AG20443 (cell line): ENCODE measurements at places on chromosomes 6 and 20.
A peak's percentile ranks its signal among the peaks of the same experiment; 100 is the strongest.

DNA sequence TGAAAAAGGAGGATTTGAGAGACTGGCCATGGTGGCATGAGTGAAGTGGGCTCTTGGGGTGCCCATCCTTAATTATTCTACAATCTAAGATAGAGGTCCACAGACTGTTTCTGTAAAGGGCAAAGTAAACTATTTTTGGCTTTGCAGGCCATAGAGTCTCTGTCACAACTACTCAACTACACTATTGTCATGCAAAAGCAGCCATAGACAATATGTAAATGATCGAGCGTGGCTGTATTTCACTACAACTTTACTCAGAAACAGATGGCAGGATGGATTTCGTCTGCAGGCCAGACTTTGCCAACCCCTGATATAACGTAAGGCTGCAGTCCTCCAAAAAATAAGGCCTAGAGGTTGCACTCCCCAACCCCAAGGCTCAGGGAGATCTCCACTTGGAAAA lies 58.2 kb upstream of the NAA20 start:
- no peak for DNase-seq

GRCh38 chr6:39210450-39210849 lies 18.8 kb downstream of the KCNK5 start:
- DNase-seq: no peak

DNA sequence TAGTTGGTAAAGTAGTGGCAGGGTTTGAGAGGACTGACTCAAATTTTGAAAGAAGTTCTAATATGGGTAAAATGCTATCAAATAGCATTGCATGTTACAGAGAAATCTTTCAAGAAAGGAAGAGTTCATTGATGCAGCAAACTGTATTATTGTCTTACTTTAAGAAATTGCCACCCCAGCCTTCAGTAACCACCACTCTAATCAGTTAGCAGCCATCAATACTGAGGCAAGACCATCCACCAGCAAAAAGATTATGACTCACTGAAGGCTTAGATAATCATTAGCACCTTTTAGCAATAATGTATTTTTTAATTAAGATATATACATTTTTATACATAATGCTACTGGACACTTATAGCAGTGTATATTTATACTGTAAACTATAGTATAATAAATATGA lies 138.9 kb downstream of the CDK19 start:
- DNase-seq: no peak

- no peak for DNase-seq
These were observed 26.9 kb downstream of the ANKEF1 start for GRCh38 chr20:10061641-10062040.

- peak; percentile 21 for DNase-seq
These were observed 72.8 kb downstream of the RTN4IP1 start for GRCh38 chr6:106556368-106556960.

DNA sequence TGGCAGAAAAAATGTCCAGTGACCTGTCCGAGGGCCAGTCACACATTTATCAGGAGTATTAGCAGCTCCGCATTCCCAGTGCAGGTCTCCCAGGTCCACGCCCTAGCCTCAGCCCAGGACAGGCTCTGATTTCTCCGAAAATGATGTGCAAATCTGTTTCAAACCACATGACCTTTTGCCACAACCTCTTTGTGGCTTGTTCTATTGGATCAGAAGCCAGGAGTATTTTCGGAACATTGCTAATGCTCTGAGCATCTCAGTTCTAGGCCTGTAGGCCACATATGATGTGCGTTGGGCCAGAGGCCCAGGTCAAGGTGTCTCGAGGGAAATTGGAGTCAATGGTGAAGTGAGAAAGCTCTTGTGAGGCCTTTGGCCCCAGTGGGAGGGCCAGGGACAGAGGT lies 40.4 kb downstream of the SNX5 start:
- no peak for DNase-seq

DNA sequence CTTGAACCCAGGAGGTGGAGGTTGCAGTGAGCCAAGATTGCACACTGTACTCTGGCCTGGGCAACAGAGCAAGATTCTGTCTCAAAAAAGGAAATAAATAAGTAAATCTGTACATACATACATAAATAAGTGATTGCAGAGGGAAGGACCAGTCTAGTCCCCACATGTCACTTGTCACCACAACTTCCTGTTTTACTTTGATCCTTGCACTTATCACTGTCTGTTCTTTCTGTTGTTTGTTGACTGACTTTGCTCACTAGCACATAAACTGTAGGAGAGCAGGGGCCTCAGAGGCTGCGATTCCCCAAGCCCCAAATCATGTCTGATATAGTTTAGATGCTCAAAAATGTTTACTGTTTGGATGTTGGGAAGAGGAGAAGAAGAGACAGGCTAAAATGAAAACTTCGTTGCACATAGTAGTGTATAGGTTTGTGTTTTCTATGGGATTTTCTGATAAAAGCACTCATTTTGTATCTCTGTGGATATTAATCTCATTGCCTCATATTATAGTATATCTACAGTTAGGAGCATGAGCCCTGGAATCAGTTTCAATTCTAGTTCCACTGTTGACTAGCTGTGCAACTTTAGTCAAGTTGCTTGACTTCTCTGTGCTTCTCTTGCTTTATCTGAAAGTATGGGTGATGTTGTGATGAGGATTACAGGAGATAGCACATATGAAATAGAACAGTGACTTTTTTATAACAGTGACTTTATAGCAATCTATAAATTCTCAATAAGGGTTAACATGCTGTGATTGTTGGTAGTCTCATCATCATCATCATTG lies 165.0 kb downstream of the TBC1D7 start:
- DNase-seq: no peak

- no peak for DNase-seq
These were observed 8.9 kb upstream of the FITM2 start for GRCh38 chr20:44319839-44320422.

GRCh38 chr6:159969204-159969912 lies 476 bp downstream of the IGF2R start:
- DNase-seq: peak; percentile 52

- DNase-seq: no peak
These were observed 23.8 kb downstream of the FKBP5 start for GRCh38 chr6:35664945-35665344.

GRCh38 chr6:41728073-41728936 lies 7.1 kb downstream of the TFEB start:
- no peak for DNase-seq

DNA sequence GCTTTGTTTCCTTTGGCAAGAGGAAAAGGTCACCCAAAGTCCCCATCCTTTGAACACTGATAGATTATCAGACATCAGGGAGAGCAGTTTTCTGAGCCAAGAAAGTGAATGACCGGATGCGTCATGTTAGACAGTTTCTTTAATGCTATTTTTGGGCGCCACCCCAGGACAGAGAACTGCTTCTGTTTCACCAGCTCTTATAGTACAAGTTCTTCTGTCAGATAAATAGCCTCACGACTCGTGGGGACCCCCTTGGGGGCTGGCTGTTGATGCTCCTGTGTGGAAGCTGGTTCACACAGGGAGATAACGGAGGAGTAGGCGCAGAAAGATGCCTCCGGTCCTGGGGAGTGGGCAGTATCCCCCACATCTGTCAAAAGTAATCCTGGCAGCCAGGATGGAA lies 54.6 kb downstream of the NPEPL1 start:
- DNase-seq: peak; percentile 4

- DNase-seq: no peak
These were observed 9.5 kb upstream of the DNAJC5 start for GRCh38 chr20:63885264-63886053.

DNA sequence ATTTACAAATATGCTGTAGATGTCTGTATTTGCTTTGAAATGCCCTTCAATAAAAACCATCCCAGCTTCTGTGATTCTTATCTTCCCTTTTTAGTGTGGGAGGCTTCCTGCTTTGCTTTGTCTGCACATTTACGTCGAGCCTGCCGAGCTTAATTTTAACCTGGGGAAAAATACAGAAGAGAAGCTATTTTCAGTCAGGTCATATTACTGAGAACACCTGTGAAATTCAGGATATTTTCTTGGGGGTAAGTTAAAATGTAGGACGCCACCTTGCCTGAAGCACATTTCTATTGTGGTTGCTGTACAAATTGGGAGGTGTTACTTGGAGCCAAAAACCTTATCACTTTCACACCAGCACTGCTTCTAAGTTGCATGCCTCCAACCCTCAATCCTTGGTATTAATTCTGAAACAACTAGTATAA lies 43.6 kb upstream of the FUCA2 start:
- no peak for DNase-seq

DNA sequence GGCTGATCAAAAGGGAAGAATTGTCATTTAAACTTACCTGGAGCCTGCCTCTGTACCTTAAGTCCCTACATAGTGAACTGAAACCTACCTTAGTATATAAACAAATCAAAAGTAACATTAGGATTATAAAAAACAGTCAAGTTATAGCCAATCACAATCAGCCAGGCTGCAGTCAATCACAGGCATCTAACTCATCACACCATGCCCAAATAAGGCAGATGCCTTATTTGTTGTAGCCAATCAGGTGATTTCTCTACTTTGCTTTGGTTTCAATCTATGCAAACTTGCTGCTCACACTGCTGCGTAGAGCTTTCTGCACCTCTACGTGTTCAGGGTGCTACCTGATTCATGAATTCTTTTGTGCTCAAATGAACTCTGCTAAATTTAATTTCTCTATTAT lies 18.3 kb upstream of the DEFB113 start:
- DNase-seq: no peak

DNA sequence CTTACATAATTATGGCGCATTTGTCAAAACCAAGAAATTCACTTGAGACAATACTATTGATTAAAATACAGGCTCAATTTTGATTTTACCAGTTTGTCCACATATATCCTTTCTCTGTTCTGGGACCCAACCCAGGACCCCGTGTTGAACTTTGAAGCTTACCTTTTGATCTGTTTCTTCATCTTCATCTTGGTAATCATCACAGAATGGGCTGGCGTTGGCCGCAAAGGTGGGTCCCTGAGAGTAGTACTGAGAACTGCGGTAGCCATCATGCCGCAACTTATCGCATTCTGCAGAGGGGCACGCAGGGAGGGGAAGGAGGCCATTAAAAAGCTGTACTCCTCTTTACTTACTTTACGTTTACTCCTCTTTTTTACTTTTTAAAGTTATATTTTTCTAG lies 26.1 kb downstream of the NHSL1 start:
- no peak for DNase-seq

GRCh38 chr20:40892642-40893041 lies 136.0 kb upstream of the TOP1 start:
- no peak for DNase-seq

- no peak for DNase-seq
These were observed 431.8 kb upstream of the MAN1A1 start for GRCh38 chr6:119781365-119781764.

DNA sequence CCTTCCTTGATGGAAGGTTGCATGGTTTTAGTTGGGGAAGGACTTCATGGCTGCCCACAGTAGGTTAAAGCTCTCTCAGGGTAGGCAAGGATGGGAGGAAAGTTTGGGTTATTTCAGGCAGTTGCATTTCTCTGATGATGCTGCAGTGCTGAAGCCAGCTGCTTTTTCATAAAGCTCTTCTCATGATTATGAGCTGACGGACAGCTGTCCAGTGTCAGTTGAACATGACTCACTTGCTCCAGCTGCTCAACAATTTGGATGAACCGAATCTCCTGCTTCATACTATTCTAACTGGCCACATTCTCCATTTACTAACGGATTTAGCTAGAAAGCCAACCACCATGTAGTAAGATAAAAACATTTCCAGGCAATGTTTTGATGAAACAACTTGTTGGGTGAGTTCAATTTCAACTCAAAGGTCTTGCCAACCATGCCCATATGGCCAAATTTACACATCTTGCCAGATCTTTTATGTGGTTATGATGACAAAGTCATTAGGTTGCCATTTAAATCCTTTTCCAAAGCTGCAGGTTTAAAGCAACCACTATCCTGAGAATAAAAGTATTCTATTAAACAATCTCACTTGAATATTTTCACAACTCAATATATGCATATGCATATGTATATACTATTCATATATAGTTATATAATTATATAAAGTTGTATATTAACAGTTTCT lies 125.9 kb downstream of the HS3ST5 start:
- DNase-seq: no peak

DNA sequence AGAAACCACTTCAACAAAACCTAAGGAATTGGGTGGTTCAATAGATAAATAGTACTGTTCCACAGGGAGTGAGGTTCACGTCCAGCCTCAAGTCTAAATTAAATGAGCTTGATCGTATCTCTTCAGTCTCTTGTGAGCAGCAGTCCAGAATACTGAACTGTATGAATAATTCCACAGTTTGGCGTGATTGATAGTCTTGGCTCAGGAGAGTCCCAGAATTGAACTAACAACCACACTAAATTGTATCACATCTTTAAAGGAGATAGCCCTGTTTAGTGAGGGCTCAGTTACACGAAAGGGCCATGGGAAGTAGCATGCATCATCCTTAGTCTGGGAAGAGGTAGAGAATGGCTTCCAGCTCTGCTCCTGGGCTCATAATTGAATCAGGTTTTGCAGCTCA lies 224.6 kb downstream of the PACRG start:
- DNase-seq: no peak
